ENCODE measurements at places on chromosomes 1 and 21. TPM values are rescaled to one million over a fixed set of nuclear protein-coding genes. Genes with fewer than 3 reads are reported as not detected.

The PPIAL4G gene
- polyA plus RNA-seq, result not detected

The C1orf185 gene
- polyA plus RNA-seq, result not detected

The ADAMTS5 gene
- 16.0 TPM for polyA plus RNA-seq

The CSF1 gene
- polyA plus RNA-seq, result 10.6 TPM

The FCRL1 gene
- polyA plus RNA-seq, result 0.58 TPM

The ACTN2 gene
- 0.40 TPM for polyA plus RNA-seq

The DNALI1 gene
- polyA plus RNA-seq, result 13.3 TPM

The AMY1B gene
- not detected for polyA plus RNA-seq

The PACC1 gene
- 2.4 TPM for polyA plus RNA-seq

The B4GALT2 gene
- 20.7 TPM for polyA plus RNA-seq

The TNFRSF14 gene
- 21.8 TPM for polyA plus RNA-seq

The SYCP1 gene
- polyA plus RNA-seq, result not detected

The FAM167B gene
- polyA plus RNA-seq, result 23.5 TPM

The SAMD11 gene
- polyA plus RNA-seq, result 1.2 TPM

The C1orf210 gene
- 0.22 TPM for polyA plus RNA-seq

The SYT11 gene
- 1.6 TPM for polyA plus RNA-seq

The CYB5RL gene
- 2.3 TPM for polyA plus RNA-seq

The ARHGAP29 gene
- polyA plus RNA-seq, result 18.3 TPM

The LCE1C gene
- polyA plus RNA-seq, result not detected

The DOCK7 gene
- polyA plus RNA-seq, result 9.7 TPM

The COL24A1 gene
- polyA plus RNA-seq, result 0.09 TPM
